ENCODE measurements at places on chromosomes 5 and 9.

DNA sequence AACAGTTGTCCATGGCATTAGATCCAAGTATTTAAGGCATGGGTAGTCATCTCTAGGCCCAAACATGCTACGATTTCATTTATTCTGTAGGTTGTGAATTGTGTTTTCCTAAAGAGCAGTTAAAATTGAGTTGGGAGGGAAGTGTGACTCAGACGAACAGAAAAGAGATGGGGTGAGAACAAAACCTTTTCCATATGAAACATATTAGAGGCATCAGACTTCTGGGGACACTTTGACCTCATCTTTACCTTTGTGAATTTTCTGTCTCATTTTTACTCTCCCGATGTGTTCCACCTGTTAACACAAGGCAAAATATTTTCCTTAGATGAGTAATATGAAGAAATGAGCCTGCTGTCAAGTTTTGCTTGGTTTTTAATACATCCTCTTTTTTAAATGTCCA is 181.3 kb downstream of the ESM1 start:
- DNase-seq, result no peak

GRCh38 chr5:943918-944620 is 51.4 kb downstream of the TRIP13 start:
- no peak for DNase-seq

- no peak for DNase-seq
Measured at GRCh38 chr5:107129051-107129450, 541.7 kb downstream of the EFNA5 start.

DNA sequence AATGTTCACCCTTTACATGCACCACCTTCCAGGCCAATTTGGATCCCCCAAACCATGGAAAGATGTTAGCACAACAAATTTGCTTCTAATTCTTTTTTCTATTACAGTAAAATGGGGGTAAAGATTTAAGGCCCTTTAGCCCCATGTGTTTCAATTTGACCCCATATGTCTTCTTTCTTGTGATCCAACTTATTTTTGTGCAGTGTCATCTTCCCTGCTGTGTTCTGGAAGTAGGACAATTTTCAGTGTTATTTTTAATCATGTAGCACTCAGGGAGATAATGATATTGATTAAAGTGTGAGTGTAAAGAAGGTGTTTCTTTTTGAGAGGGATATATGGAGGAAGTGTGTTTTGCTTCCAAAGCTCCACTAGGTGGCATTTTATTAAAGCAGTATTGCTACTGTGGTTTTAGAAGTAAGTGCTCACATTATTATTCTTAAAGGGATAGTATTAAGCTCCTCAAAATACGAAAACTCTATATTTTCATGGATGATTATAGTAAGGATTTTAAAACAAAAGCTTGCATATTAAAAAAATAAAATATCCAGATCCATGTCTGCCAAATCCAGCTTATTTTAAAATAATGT is 118.7 kb upstream of the ATP10B start:
- DNase-seq, result no peak
